ENCODE measurements at places on chromosomes 13 and 19. TPM values are rescaled to one million over a fixed set of nuclear protein-coding genes. Genes with fewer than 3 reads are reported as not detected.

ZNF296 gene
- total RNA-seq: 0.57 TPM

ZNF564 gene
- total RNA-seq: 11.1 TPM

GRCh38 chr13:40983725-40984667, 35.1 kb downstream of the ELF1 start:
- no peak for DNase-seq

- DNase-seq: no peak
Observed at GRCh38 chr13:32589471-32589870, 3.2 kb downstream of the PDS5B start.

LHB gene
- total RNA-seq: not detected

DNA sequence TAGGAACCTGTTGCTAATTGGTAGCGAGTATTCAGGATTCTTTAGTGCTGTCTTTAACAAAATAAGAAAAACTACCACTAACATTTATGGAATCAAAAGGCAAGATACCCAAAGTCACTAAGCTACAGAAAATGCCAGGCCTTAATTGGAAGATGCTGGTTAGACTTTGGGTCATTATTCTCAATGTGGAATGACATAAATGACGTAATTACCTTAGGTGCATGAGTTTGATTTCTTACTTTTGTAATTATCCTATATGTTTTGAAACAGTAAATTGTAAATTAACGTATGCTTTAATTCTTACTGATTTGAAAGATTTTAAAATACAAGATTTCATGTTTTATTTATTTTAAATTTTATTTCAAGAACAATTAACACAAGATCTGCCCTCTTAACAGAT, 25.0 kb downstream of the SGCG start:
- DNase-seq: no peak
